H9 (cell line): ENCODE measurements at places on chromosomes 4 and X. TPM values are rescaled to one million over a fixed set of nuclear protein-coding genes. Genes with fewer than 3 reads are reported as not detected.

DNA sequence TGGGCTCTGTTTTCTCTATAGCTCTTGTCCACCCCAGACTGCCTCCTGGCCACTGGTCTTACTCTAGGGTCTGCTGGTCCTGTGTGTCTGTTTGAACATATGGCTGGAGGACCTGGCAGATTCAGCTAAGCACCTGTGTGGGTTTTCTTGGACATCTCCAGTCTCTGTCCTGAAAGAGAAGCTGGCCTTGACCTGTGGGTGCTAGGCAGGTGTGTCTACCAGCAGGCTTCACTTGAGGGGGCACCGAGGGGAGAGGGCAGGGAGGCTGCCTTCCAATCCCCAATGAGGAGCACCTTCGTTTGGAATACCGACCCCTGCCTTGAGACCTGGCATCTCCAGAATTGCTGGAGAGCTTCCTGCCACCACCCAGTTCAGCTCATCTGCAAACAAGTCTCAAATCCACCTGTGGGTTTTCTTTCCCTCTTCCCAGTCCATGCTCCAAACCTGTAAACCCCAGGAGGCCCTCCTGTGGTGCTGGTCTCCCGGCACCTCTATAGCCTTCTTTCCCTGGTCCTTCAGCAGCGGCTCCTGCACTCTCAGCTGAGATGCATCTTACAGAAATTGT is 45.2 kb downstream of the HTRA3 start:
- DNase-seq, result peak; percentile 15

The MRFAP1L1 gene
- 57.7 and 60.3 TPM in 2 replicates for total RNA-seq

DNA sequence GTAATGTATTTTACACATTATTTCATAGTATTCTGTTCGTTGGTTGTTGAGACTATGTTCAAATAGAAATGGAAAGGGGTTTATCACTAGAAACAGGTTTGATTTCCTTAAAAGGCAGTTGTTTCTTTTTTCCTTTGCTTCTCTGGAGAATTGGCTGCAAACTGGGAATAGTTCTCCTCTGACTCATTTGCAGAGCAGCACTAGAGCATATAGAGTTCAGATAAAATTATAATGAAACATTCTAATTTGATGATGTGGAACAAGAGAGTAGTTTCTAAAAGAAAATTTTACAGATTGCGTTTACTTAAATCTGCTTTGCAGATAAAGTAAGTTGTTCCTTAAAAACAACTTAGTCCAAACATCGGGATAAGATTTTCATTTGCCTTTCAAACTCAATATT is 29.7 kb downstream of the SYNPO2 start:
- no peak for DNase-seq

The RTL3 gene
- total RNA-seq, result not detected in 2 replicates

- DNase-seq, result no peak
Measured at GRCh38 chr4:122706511-122706910, 26.0 kb upstream of the BBS12 start.

GRCh38 chr4:15771216-15772058 is 6.7 kb upstream of the CD38 start:
- DNase-seq, result no peak

GRCh38 chr4:77196866-77197265 is 39.9 kb downstream of the CCNG2 start:
- DNase-seq, result no peak

DNA sequence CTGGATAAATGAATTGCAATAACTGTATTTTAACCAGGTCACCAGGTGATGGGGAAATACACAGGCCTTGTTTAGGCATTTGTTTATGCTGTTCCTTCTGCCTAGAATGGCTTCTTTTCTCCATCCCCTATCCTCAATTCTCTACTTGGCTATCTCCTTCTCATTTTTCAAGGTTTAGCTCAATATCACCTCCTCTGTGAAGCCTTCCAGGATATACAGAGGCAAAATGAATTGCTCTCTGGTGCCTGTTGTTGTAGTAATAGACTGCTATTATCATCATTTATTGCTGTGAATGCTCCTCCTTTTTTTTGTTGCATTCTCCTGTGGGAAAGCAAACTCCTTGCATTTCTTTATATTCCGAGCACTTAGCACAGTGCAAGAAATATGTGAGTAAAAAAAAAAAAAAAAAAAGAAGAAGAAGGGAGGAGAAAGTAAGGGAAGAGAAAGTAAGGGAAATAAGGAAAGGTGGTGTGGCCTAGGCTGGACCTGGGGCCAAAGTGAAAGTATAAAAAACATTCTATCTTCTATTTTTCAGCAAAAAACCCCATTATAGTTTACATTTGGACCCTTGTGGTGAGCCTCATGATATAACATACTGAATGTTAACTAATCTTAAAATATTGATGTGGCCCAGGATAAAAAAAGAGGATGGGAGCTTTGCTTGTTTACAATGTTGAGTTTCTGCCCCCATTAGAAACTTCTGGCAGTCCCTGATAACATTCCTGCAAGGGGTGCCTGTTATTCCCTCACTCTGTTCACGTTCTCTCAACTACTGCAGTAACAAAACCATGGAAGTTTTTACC is 6.3 kb upstream of the STK26 start:
- no peak for DNase-seq

GRCh38 chr4:105965183-105965800 is 70.0 kb downstream of the NPNT start:
- no peak for DNase-seq

DNA sequence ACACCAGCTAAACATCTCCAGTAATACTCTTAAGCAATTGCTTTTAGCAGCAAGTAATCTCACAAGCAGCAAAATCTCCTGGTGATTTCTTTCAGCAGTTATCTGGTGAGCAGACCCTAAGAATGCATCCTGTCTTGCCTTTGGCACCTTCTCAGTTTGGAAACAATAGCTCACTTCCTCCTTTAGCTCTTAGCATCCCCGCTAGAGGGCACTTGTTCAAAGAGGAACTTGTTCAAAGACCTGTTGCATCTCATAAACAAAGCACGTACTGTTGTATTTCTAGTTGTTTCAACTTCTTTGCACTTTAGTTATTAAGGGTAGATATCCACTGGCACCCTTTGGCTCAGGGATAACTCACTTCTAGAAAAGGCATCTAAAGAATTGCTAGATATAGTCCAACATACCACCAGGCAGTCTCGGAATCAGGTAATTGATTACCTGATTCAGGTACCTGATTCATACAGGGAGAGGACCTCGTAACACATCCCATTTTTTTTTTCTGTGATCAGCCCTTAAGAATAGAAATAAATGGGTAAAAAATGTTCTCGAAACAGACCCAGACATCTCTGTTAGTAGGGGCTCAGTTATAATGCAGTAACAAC is 81.9 kb upstream of the QRFPR start:
- peak; percentile 59 for DNase-seq

GRCh38 chr4:13516315-13516860 is 27.9 kb downstream of the NKX3-2 start:
- no peak for DNase-seq

The ZBTB49 gene
- 6.7 and 8.7 TPM in 2 replicates for total RNA-seq

The SYN1 gene
- total RNA-seq, result 11.7 TPM in 2 replicates
